Esophagus squamous epithelium (tissue), 5 donors: ENCODE measurements at places on chromosomes 7 and 10.

- no peak for DNase-seq
These were observed 804.1 kb upstream of the IGFBP3 start for GRCh38 chr7:46725136-46725535.

GRCh38 chr10:109914966-109915365 lies 8.3 kb downstream of the XPNPEP1 start:
- DNase-seq: no peak

- DNase-seq: no peak
These were observed 206.3 kb downstream of the SNX10 start for GRCh38 chr7:26497801-26498596.

GRCh38 chr10:43809211-43809930 lies 160.7 kb upstream of the ZNF32 start:
- DNase-seq: no peak

DNA sequence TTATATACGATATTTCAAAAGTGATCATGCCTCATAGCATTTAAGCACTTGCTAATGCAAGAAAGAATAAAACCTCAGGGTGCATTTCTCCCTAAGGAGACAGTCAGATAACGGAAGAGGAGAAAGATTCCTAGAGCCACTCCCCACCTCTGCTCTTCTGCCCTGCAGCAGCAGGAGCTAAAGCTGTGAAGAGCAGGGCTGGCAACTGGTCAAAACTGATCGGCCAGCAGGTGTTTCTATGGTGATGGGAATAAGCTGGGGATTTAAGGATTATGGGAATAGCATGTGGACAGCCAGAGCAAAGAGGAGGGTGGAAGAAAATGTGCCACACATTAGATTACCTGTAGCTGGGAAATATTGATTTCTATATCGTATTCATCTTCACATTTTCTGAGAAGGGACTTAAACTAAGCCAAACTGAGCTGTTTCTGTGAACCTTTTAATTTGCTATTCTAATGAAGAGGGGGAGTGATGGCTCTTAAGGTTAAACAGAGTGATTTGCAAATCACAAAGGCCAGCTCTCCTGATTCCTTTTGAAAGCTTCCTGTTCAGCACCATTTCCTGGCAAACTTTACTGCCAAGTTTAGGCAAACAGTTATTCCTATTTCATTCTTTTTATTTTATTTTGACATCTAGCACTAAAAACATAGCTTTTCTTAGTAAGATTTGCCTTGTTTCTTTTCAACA lies 268.9 kb upstream of the PFKP start:
- DNase-seq: no peak

GRCh38 chr10:28929942-28930341 lies 252.6 kb downstream of the BAMBI start:
- no peak for DNase-seq

GRCh38 chr7:31683445-31684225 lies 3.4 kb upstream of the PPP1R17 start:
- DNase-seq: no peak

DNA sequence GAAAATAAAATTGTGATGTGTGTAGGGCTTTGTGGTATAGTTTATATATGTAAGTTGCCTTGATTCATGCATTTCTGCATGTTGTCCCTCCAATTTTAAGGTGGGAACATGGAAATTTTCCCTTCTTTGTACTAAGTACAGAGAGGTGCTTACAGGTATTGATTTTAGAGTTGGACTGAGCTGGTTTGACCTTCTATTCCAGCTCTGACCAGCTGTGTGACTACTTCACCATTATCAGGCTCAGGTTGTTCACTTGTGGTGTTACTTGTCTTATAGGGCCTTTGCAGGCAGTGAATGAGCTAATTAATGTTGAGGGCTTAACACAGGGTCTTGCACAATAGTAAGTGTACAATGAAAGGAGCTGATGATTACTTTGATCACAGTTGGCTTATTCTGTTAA lies 16.3 kb downstream of the ZNF804B start:
- no peak for DNase-seq

GRCh38 chr10:18479502-18479901 lies 171.9 kb downstream of the NSUN6 start:
- no peak for DNase-seq

DNA sequence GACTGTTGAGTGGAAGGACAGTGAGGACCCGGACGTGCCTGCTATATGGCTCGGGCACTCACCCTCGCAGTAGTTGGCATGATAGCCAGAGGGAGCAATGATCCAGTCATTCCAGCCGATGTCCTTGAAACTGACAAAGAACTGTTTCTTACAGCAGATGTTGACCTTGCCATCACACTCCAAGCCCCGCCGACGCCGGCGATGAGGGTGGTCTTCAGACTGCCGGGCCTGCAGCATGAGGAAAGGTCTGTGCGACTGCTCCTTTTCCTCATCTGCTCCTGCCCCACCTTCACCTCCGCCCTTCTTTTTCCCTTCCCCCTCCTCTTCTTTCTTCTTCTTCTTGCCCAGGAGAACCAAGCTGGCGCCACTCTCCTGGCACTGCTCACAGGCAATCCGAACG lies 13.1 kb downstream of the INHBA start:
- DNase-seq: no peak
